ENCODE measurements at places on chromosomes 16 and 17.

GRCh38 chr16:56938664-56939513 is 6.9 kb downstream of the HERPUD1 start:
- no peak for DNase-seq

DNA sequence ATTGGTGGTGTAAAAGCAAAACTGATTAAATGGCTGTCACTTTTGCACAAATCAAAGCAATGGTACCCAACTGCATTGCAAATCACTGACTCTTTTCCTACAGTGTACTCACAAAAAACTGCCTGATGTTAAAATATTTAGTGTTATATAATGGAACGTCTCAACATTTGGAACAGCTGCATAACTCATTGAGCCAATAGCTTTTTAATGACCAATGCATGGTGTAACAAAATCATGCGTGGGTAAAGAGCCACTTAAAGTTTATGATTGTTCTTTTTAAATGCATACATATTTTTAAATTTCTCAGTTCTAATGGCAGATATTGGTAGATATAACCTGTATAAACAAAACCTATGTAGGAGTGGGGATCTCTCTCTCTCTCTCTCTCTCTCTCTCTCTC is 204.0 kb upstream of the MPHOSPH6 start:
- no peak for DNase-seq

DNA sequence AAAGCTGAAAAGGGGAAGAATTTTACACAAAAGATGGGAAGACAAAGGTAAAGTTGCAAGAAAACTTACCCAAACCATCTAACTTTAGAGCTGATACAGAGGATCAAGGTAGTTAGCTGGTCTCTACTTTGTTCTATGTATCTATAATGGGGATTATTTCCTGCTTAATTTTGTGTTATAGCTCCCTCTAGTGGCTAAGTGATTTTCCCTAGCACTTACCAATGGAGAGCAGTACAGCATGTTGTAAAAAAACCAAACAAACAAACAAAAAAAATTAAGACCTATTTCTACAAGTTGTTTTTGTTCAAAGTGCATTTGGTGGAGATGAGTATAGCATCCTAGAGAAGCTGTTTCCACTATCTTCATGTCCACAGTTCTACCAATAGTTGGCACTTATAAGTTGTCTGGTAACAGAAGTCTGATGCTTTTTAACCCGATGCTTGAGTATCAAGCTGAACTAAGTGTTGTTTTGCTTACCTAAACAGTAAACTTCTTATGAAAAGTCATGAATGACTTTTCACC is 7.5 kb downstream of the SRSF1 start:
- peak; percentile 76 for DNase-seq

DNA sequence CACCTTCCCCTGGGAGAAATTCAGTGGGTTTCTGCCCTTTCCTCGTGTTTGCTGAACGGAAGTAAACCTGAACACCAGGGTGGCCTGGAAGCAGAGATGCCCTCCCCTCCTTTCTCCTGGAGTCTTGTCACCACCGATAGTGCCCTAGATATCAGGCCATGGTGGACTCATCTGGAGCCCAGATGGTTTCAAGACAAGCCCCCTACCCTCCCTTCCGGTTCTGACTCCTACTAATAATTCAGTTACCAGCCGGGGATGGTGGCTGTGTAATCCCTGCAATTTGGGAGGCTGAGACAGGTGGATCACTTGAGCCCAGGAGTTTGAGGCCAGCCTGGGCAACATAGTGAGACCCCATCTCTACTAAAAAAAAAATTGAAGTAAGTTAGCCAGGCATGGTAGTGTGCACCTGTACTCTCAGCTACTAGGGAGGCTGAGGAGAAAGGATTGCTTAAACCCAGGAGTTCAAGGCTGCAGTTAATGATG is 2.4 kb downstream of the ZNF469 start:
- DNase-seq: no peak

DNA sequence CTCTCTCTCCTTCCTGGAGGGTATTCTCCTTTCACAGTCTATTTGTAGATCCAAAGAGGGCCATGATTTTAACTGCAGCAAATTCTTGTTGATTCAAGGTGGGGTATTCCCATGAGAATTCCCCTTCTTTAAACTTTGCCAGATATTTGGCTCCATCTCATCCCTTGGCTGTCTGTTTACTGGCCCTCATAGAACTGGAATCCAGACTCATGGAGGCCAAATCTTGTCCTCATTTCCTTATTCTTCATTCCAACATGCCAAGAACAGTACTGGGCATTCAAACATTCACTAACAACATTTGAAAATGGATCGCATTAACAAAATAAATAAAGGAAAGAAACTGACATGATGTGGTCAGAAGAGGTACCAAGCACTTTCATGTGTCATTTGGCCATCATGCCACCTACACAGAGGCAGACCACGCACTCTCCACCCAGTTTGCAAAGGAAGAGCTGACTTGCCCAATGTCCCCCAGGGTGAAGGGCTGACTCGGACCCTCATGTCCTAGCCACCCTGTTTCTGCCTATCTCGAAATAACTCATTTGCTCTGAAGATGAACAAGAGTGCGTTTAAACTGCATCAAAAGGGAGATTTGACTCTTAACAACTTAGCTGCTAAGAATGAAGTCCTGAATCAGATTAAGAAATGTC is 23.1 kb upstream of the SLC35B1 start:
- no peak for DNase-seq

DNA sequence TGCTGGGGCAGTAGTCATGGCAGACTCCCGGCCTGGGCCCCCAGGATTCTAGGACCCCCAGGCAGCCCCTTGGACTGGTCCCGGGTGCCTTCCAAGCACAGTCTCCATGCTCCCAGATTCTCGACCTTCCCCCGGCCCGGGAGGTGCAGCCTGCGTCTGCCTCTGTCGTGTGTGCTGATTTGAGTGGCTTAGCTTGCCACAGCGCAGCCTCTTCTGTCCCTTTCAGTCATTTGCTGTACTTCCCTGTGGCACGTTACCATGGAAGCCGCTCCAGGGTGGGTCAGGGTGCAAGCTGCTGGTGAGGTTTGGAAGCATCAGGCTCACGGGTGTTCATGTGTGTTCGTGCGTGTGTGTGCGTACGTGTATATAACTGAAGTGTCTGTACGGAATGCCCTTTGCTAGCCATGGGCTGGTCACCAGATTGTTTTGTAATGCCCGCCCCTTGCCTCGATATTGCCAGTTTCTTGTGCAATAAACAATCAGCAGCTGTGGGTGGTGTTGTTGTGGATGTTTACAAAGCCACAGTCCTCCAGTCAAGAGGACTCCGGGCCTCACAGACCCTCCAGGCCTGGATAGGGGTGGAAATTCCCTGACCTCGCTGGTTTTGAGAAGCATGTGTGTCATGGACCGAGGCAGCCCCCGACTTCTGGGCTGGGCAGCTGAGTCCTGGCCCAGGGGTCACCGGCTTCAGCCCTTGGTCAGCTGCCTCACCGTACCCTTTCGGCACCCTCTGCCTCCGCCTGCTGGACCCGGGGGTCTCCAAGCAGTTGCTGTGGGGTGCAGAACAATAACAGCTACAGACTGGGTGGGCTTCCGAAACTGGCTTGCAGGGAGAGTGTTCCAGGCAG is 9.7 kb upstream of the CLEC18A start:
- no peak for DNase-seq

DNA sequence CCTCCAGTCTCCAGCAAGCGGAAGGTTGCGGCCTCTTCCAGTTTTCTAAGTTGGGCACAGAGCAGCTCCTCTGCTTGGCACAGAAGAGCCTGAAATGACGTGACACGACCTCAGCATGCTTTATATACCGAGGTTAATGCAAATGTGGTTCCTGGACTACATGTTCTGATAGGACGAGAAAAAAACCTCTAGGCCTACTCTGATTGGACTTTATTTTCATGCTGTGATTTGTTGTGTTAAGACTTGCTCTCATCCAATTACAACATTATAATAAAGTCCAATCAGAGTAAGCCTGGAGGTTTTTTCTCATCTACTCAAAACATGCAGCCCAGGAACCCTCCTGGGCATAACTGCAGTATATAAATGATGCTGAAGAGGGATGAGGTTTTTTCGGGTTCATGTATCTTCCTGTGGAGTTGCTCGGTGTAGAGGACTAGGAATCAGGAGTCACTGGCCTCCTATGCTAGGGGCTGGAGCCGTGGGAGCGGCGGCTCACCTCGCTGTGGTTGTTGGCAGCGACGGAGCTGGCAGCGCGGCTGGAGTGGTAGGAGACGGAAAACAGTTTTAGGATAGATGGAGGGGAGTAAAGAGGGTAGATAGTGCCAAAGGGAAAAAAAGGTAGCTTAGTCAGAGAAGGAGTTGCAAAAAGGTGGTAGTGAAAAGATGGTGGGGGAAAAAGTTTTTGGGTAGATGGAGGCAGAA is 878.0 kb downstream of the KCNJ18 start:
- DNase-seq: no peak

GRCh38 chr16:88319116-88319965 is 63.4 kb upstream of the ZNF469 start:
- DNase-seq: no peak
